Sigmoid colon (tissue), 7 donors: ENCODE measurements at places on chromosomes 5 and 9.

DNA sequence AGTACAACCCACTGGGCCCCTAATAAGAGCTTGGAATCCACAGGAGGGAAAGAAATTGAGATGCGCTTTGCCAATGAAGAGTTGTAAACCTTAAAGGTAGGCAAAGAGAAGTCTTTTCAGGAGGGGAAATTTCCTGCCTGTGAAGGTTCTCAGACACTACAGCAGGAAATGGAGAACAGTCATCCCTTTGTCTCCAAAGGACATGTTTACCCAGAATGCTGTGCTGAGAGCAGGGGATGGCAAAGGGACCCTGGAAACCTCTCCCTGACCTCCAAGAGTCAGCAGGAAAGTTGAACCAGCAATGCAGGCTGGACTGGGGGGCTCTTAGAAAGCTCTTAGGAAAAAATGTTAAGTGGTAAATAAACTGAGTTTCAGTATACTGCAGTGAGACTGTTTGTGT lies 103.2 kb downstream of the AK8 start:
- DNase-seq = no peak

GRCh38 chr5:58453306-58453705 lies 6.6 kb downstream of the PLK2 start:
- no peak for DNase-seq

DNA sequence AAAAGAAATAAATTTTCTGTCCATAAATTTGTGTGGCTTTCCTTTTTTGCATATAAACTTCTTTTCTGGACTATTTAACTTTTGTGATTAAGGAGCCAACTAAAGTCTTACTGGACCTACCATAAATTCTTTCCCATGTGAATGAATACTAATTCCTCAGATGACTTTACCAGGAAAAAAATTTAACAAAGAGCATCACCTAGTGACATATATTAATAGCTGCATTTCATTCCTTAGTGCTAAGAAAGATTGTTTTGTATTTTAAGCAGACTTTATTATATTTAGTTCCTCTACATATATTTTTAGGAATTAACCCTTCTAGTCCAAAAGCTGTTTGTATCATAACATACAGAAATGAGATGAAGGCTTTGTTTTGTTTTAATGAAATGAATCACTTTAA lies 64.4 kb downstream of the C9orf85 start:
- no peak for DNase-seq

- DNase-seq = no peak
These were observed 344.2 kb downstream of the TMEM161B start for GRCh38 chr5:87924436-87924835.

DNA sequence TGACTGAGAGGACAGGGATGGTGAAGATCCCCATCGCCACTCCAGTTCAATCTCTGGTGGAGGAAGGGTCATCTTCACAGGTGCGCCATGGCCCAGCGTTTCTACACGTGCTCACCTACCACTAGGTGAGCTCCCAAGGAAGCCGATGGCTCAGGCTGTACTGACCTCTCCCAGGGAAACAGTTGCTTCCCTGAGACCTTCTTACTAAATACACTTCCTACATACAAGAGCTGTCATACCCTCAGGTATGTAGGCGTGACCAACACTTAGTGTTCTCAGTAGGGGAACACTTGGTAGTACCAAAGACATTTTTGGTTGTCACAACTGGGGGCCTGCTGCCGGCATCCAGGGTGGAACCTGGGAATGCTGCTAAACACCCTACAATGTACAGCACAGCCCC lies 75.2 kb downstream of the TENT4A start:
- no peak for DNase-seq
